ENCODE measurements at places on chromosomes 12 and 14. TPM values are rescaled to one million over a fixed set of nuclear protein-coding genes. Genes with fewer than 3 reads are reported as not detected.

The HECTD4 gene
- 15.3 TPM for total RNA-seq

The TAS2R42 gene
- total RNA-seq = not detected

The PIWIL1 gene
- 0.04 TPM for total RNA-seq

The LGR5 gene
- not detected for total RNA-seq

The TESPA1 gene
- not detected for total RNA-seq
